ENCODE measurements at places on chromosomes 5 and 9. TPM values are rescaled to one million over a fixed set of nuclear protein-coding genes. Genes with fewer than 3 reads are reported as not detected.

GRCh38 chr9:124662561-124662960 lies 108.5 kb downstream of the NR6A1 start:
- H3K4me1 ChIP-seq, result no peaks in the 10 kb centered on the region
- no peak overlapping the region for H3K27ac ChIP-seq
- no peak for DNase-seq
- no peaks in the 10 kb centered on the region for H3K27me3 ChIP-seq
- no peak overlapping the region for H3K4me3 ChIP-seq

DNA sequence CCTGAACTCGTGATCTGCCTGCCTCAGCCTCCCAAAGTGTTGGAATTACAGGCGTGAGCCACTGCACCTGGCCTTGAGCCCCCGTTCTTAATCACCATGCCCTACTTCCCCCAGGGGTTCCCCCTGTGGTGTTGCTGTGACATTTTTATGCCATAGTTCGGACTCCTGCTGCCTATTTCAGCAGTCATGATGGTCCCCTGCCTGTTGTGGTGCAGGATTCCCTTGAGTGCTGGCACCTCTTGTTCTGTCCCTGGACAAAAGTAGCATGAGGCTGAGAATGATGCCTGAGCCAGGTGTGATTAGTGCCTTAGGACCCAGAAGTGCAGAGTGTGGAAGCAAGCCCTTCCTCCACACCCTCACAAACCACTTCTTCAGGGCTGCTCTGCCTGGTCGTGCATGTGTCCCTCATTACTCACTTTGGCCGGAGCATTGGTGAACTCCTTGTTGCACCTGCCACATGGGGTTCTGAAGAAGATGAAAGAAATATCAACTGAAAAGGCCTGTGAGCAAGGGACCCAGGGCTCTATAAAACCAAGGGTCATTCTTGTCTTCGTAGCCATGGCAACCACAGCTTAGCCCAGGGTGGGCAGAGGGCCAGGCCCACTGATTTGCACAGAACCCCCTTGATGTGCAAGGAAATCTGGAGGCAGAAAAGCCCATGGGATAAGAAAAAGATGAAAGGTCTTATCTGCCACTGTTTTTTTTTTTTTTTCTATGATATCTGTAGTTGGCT lies 228.0 kb downstream of the NTRK2 start:
- H3K27me3 ChIP-seq, result no peaks in the 10 kb centered on the region
- no peaks in the 10 kb centered on the region for H3K36me3 ChIP-seq
- no peaks in the 10 kb centered on the region for H3K4me1 ChIP-seq
- no peak overlapping the region for H3K27ac ChIP-seq
- no peak for DNase-seq
- H3K4me3 ChIP-seq, result no peak overlapping the region

- H3K36me3 ChIP-seq, result no peaks in the 10 kb centered on the region
- H3K4me3 ChIP-seq, result no peak overlapping the region
- no peaks in the 10 kb centered on the region for H3K4me1 ChIP-seq
Measured at GRCh38 chr9:8366161-8366926, 566.8 kb upstream of the DMAC1 start.

- no peaks in the 10 kb centered on the region for H3K4me1 ChIP-seq
- no peak overlapping the region for H3K4me3 ChIP-seq
- H3K27me3 ChIP-seq, result no peaks in the 10 kb centered on the region
- no peak overlapping the region for H3K27ac ChIP-seq
Measured at GRCh38 chr9:79968533-79968932, 396.8 kb downstream of the TLE4 start.

- H3K4me1 ChIP-seq, result peaks cover 4% of the 10 kb centered on the region
- no peaks in the 10 kb centered on the region for H3K36me3 ChIP-seq
Measured at GRCh38 chr9:72315089-72315509, 49.9 kb downstream of the ZFAND5 start.

DNA sequence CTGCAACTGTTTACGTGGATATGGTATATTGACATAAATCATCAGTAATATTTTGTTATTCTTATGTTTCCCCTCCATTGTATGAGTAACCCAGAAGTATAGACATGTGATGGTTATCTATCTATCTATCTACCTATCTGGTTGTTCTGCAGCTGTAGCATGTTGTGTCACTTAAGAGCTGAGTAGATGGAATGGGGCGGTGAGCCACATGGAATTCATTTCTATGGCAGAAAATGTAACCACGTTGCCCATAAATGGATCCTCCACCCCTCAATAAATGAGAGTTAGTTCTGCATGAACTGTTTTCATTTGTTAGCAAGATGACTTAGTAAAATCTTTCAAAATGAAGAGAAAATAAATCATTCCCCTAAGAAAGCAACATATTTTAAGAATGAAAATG lies 553.2 kb downstream of the MAT2B start:
- no peak overlapping the region for H3K4me3 ChIP-seq
- no peaks in the 10 kb centered on the region for H3K36me3 ChIP-seq
- no peaks in the 10 kb centered on the region for H3K4me1 ChIP-seq
- no peak for DNase-seq

DNA sequence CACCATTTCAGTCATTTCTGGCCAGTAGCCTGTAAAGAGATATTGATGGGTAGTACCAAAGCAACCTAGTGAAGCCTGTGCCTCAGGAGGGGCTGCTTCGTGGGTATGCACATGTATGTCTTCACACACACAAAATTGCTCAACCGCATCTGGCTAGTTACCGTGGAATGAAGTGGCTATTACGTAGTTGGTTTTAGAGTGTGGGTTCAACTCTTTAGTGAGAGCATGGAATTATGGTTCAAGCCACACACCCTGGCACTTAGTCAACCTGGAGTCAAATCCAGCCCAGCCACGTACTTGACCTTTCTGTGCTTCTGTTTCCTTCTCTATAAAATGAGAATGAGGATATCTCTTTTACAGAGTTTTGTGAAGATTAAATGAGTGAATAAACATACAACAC lies 174.9 kb downstream of the TTC39B start:
- H3K4me3 ChIP-seq, result no peak overlapping the region
- H3K27me3 ChIP-seq, result no peaks in the 10 kb centered on the region
- no peaks in the 10 kb centered on the region for H3K36me3 ChIP-seq
- H3K4me1 ChIP-seq, result no peaks in the 10 kb centered on the region
- no peak for DNase-seq

DNA sequence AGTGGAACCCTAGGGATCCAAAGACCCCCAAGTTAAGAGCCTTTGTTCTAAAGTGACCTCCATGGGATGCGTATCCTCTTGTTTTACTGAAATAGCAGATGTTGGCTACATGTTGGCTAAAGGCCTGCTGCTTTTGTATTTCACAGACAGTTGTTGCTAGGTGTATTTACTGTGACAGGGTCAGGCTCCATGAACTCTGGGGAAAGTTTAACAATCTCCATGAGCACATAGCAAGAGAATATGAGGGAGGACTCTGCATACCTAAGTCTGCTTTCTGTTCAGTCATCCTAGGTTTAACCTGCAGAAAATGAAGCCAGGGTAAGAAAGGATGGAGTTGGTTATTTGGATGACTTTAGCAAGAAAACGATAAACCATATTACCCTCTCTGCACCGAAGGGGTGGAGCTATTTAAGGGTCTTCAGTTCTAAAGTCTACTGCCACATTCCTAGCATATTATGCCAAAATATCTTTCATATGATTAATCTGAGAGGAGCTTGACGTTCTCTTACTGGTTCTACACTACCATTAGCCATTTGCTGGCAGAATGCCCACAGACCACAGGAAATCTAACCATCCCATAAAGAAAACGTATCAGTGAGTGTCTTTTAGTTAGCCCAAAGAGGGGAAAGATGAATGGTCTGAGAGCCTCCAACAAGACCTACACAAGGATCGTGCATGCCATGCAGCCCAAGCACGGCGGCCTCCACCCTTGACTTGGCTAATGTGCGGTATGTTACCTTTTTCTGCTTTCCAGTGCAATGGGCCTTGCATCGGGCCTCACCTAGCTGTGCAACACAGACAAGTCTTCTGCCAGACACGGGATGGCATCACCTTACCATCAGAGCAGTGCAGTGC lies 127.8 kb downstream of the SAXO1 start:
- no peak for DNase-seq
- H3K36me3 ChIP-seq, result no peaks in the 10 kb centered on the region
- H3K4me1 ChIP-seq, result no peaks in the 10 kb centered on the region
- H3K4me3 ChIP-seq, result no peak overlapping the region
- H3K27ac ChIP-seq, result no peak overlapping the region
- no peaks in the 10 kb centered on the region for H3K27me3 ChIP-seq

- no peak overlapping the region for H3K4me3 ChIP-seq
- DNase-seq, result no peak
- no peaks in the 10 kb centered on the region for H3K27me3 ChIP-seq
- H3K27ac ChIP-seq, result no peak overlapping the region
- H3K36me3 ChIP-seq, result no peaks in the 10 kb centered on the region
Measured at GRCh38 chr9:127841087-127841835, 13.2 kb downstream of the ENG start.

GRCh38 chr5:32602906-32603305 lies 17.5 kb downstream of the SUB1 start:
- H3K36me3 ChIP-seq, result no peaks in the 10 kb centered on the region
- H3K4me1 ChIP-seq, result no peaks in the 10 kb centered on the region
- H3K27me3 ChIP-seq, result no peaks in the 10 kb centered on the region
- DNase-seq, result no peak

GRCh38 chr9:133691626-133692363 lies 46.4 kb downstream of the SARDH start:
- H3K27ac ChIP-seq, result no peak overlapping the region
- H3K4me3 ChIP-seq, result no peak overlapping the region
- H3K36me3 ChIP-seq, result no peaks in the 10 kb centered on the region
- no peaks in the 10 kb centered on the region for H3K4me1 ChIP-seq
- no peaks in the 10 kb centered on the region for H3K27me3 ChIP-seq
- no peak for DNase-seq

DNA sequence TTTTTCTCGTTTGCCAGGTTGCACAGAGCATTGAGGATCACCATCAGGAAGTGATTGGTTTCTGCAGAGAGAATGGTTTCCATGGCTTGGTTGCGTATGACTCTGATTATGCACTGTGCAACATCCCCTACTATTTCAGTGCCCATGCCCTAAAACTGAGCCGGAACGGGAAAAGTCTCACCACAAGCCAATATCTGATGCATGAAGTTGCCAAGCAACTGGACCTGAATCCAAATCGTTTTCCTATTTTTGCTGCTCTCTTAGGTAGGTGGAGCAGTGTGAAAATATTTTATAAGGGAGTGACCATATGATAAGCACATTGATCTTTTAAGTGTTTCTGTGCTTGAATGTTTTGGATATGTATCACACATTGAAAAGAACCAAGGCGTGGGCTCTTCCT lies 17.7 kb upstream of the FAM120AOS start:
- H3K36me3 ChIP-seq, result peaks cover 4% of the 10 kb centered on the region
- H3K27me3 ChIP-seq, result no peaks in the 10 kb centered on the region
- no peak overlapping the region for H3K4me3 ChIP-seq
- DNase-seq, result no peak

DNA sequence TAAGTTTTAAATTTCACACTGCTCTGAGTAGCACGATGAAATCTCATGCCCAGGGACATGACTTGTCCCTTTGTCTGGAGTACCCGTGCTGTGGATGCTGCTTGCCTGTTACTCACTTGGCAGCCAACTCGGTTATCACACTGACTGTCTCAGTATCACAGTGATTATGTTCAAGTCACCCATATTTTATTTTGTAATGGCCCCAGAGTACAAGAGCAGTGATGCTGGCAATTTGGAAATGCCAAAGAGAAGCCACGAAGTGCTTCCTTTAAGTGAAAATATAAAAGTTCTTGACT lies 22.8 kb upstream of the SCGB3A2 start:
- no peak for DNase-seq
- no peaks in the 10 kb centered on the region for H3K36me3 ChIP-seq
- H3K27me3 ChIP-seq, result no peaks in the 10 kb centered on the region
- H3K4me1 ChIP-seq, result no peaks in the 10 kb centered on the region

- no peaks in the 10 kb centered on the region for H3K4me1 ChIP-seq
- no peaks in the 10 kb centered on the region for H3K27me3 ChIP-seq
- no peak for DNase-seq
- H3K36me3 ChIP-seq, result no peaks in the 10 kb centered on the region
- H3K4me3 ChIP-seq, result no peak overlapping the region
Measured at GRCh38 chr5:100694100-100694499, 158.9 kb downstream of the FAM174A start.

GRCh38 chr5:45533663-45534062 lies 162.5 kb downstream of the HCN1 start:
- no peak overlapping the region for H3K4me3 ChIP-seq
- no peaks in the 10 kb centered on the region for H3K4me1 ChIP-seq
- H3K27ac ChIP-seq, result no peak overlapping the region
- no peaks in the 10 kb centered on the region for H3K27me3 ChIP-seq
- no peak for DNase-seq

- no peaks in the 10 kb centered on the region for H3K27me3 ChIP-seq
- H3K27ac ChIP-seq, result no peak overlapping the region
- H3K4me3 ChIP-seq, result no peak overlapping the region
- no peaks in the 10 kb centered on the region for H3K4me1 ChIP-seq
Measured at GRCh38 chr5:137340881-137341280, 158.2 kb downstream of the SPOCK1 start.

DNA sequence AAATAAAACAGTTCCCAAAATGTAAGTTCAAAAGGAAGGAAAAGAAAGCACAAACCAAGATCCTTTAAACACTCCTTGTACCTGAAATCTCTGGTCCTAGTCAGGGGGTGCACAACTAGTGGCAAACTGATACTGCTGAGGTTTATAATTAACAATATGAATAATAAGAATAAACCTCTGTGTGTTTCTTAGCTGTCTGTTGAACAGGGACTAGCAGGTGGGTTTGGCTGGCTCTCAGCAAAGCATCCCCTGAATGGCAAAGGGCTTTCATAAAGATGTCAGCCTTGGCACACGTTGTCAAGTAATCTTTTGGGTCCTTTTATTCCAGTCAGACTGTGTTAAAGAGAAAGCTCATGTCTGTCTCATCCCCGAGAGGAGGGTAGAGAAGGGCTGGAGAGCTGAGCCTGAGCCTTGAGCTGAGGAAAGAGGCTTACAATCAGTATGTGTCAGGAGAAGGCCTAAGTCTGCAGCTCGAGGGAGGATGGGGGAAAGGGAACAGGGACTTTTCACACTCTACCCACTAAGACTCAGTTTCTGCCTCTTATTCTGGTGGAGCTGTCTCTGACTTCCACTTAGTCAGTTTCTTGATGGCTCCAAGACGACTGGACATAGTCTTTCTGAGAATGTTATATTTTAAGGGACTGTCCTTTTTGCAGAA lies 123.0 kb downstream of the GALNT10 start:
- no peaks in the 10 kb centered on the region for H3K36me3 ChIP-seq
- no peaks in the 10 kb centered on the region for H3K4me1 ChIP-seq
- no peak overlapping the region for H3K27ac ChIP-seq
- H3K4me3 ChIP-seq, result no peak overlapping the region
- H3K27me3 ChIP-seq, result no peaks in the 10 kb centered on the region

The ARL14EPL gene
- not detected for total RNA-seq

The CD72 gene
- 4.1 TPM for total RNA-seq

The RAB3C gene
- total RNA-seq, result 2.7 TPM

The NMUR2 gene
- not detected for total RNA-seq

The PCDHGA7 gene
- 2.5 TPM for total RNA-seq

The ENDOG gene
- 45.9 TPM for total RNA-seq

The DIPK1B gene
- total RNA-seq, result 1.7 TPM

The AHRR gene
- 1.6 TPM for total RNA-seq

The MTX3 gene
- 9.3 TPM for total RNA-seq

The SPINK6 gene
- not detected for total RNA-seq

The HAPLN1 gene
- 0.70 TPM for total RNA-seq

The MCTP1 gene
- total RNA-seq, result 8.9 TPM

The ESM1 gene
- not detected for total RNA-seq

The ARID3C gene
- not detected for total RNA-seq

The C5orf58 gene
- not detected for total RNA-seq

The GFI1B gene
- total RNA-seq, result not detected

The DAB2IP gene
- total RNA-seq, result 63.3 TPM

The NR4A3 gene
- 2.5 TPM for total RNA-seq

The PCA3 gene
- total RNA-seq, result not detected
